HepG2 (cell line): ENCODE measurements at places on chromosomes 2 and 18. TPM values are rescaled to one million over a fixed set of nuclear protein-coding genes. Genes with fewer than 3 reads are reported as not detected.

DNA sequence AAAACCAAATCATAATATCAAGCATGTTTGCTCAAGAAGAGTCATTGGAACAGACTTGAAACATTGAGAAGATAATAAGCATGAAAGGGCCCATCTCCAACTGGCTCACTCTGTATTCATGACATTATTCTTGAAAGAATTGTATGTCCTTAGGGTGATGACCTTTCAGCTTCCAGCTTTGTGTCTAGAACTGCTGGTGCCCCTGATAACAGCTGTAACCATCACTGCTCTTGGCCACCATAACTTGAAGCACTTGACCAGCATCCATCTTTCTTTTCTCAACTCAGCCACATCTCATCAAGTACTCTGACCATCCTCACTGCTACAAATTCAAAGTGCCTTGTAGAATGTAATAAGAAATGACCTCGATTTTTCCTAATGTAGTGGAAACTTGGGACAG is 289.9 kb downstream of the SLC8A1 start:
- DNase-seq = no peak

CCDC68 gene
- total RNA-seq = 4.6 and 4.9 TPM in 2 replicates

DNA sequence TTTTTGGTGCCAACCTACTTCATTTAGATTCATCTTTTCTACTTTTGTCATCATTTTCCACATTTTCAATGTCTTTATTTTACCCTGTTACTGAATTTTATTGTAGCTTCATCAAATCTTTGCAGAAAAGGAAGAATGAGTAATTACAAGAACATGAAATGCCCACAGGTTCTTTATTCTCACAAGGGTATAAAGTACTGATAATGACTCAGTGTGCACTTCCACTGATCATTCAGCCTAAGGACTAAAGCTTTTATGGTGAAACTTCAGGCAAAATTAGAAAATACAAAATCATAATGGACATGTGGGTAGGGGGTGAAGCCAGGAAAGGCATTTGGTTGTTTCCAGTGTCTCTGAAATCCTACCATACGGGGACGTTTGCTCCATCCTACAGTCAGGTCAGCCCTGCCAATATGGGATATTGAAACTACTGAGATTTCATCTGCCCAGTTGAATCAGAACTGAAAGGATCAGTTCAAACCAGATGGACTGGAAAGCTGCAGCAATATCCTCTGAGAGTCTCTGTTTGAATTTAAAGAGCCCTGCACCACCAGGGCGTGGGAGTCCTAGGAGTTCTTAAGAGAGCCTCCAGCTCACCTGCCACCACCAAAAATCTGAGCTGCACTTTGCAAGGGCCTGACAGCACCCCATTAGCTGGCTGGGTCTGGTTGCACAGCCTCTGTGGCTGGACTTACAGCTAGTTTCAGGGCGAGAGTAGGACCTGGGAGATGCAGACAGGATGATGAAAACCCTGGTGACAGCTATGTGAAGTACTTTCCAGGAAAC is 390.4 kb downstream of the CMPK2 start:
- no peak for DNase-seq

UGT1A3 gene
- 0.11 TPM in 1 of 2 replicates, not detected in the other for total RNA-seq

FBXO41 gene
- 3.0 and 4.2 TPM in 2 replicates for total RNA-seq

ITGB6 gene
- total RNA-seq = not detected in 2 replicates

DNA sequence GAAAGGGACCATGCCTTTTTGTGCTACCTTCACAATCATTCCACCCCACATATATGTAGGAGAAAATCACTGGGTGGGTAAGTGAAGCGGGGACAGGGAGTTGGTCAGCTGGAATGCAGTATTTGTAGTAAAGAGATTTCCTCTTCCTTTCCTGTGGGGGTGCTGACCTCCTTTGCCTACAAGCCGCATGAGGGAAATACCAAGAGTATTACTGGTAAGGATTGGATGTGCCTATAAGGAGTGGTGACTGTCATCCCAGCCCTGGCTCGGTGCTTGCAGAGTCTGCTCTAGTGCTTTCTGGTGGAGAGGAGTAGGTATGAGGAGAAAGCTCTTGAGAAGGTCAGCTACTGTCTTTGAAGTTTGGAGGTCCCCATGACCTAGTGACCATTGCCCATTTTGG is 324.6 kb downstream of the HRH4 start:
- no peak for DNase-seq

C2orf78 gene
- total RNA-seq = not detected in 2 replicates

DNA sequence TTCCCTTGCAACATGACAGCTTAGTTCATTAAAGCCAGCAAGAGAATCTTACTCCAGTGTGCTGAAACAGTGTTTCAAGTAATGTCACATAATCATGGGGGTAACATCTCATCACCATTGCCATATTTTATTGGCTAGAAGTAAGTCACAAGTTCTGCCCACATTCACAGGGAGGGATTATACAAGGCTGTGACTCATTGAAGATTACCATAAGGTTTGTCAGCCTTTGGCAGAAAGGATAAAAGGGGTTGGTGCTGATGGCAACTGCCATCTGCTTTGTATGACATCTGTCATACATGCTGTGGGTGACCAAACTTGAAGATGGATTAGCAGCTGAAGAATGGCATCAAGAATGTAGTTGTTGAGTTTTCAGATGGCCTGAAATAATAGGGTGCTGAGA is 61.2 kb downstream of the KCNE4 start:
- no peak for DNase-seq

PLEK gene
- not detected in 2 replicates for total RNA-seq

- DNase-seq = no peak
Observed at GRCh38 chr18:46013484-46014189, 46.5 kb upstream of the EPG5 start.

DNAH6 gene
- not detected in 2 replicates for total RNA-seq

FOXI3 gene
- not detected in 2 replicates for total RNA-seq

DNA sequence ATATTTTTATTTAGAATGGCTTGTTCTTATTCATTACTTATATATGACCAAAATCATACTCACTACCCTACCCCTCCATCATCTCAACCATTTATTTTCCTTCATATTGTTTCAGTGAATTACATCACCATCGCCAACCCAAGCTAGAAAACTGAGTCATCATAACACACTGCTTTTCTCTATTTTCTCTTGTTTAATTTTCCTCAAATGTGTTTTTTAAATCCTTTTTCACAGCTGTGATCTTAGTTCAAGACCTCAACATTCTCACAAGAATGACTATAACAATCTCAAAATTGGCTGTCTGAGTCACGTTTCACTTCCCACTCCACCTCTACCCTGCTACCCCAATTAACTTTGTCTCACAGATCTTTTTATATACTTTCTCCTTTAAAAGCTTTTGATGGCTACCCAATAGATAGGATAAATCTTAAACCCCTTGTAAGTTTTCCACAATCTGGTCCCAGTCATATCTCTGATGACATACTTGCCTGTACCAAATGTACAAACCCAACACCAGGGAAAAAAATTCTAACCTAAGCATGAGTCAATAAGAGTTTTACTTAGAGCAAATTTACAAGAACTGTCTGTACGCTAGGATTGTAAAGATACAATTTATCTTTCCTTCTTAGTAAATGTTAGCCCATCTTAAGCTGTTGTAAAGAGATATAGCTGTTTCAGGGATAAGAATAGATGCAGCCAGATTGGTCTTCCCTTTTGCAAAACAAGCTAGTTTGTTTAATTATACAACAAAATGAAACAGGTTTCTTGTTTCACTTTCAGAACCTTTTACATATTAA is 635.1 kb upstream of the SLC39A10 start:
- no peak for DNase-seq

GRCh38 chr2:224055101-224055500 is 16.0 kb upstream of the SERPINE2 start:
- no peak for DNase-seq

KLHL29 gene
- total RNA-seq = not detected in 2 replicates

GRCh38 chr2:11675423-11676112 is 5.6 kb upstream of the NTSR2 start:
- DNase-seq = no peak

GRCh38 chr2:104473546-104473945 is 380.4 kb upstream of the POU3F3 start:
- no peak for DNase-seq

DNA sequence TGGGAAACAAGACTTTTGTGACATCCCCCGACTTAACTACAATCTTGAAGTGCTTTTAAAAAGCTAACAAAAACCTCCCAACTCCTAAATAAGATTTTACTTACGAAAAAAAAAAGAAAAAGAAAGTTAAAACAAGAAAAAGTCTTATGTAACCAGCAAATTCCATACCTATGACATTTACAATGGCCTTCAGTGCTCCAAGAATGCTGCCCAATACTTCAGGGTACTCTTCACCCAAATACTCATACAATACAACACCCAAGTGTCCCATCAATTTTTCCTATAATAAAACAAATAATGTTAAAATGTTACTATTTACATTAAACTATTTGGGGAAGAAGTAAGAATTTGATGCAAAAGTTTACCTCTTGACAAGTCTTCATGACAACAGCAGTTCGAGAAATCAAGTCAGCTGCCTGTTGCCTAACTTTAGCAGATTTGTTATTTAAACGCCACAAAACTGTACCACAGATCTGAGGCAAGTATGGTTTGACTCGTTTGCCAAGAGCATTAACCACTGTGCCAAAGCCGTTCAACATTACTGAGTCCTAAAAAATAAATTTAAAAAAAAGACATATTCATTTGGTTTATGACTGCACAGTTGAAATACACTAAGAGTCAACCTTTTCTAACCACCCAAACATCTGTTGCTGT is 34.8 kb downstream of the SF3B1 start:
- no peak for DNase-seq
